ENCODE measurements at places on chromosomes 5 and 9.
A peak's percentile ranks its signal among the peaks of the same experiment; 100 is the strongest.

DNA sequence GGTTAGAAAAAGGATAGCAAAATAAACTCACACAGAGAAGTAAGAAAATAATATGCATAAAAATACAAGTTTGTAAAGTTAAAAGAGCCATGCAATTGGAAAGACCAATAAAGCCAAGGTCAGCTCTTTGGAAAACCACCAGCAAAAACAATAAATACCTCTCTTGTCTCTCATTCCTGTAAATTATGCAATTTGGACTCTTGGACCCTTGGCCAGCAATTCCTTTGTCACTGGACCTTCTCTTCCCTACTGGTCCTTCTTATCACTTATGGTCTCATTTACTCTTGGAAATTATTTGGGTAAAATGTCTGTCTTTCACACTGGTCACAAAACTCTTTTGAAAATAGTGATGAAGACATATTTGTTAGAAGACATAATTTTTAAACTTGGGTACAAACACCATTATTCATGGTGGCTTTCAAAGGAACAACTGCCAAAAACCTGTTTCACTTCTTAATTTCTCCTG lies 379.5 kb downstream of the TMEM232 start:
- no peak for DNase-seq

DNA sequence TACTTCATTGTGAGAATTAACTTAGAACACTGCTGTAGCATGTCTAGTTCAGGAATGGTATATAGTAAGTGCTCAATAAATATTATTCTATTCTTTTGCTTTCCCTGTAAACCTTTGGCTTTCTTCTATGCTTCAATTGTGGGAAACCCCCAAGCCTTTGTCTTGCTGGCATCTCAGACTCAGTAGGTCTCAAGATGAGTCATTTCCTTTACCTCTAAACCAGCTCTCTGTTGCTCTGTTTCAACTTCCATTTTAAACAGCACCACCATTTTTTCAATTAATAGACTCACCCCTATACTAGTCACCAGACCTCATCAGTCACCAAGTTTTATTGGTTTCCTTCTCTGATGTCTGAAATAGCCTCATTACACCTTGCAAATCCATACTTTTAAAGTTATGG lies 43.5 kb downstream of the DMAC1 start:
- no peak for DNase-seq

GRCh38 chr9:4994166-4994890 lies 9.3 kb downstream of the JAK2 start:
- no peak for DNase-seq

DNA sequence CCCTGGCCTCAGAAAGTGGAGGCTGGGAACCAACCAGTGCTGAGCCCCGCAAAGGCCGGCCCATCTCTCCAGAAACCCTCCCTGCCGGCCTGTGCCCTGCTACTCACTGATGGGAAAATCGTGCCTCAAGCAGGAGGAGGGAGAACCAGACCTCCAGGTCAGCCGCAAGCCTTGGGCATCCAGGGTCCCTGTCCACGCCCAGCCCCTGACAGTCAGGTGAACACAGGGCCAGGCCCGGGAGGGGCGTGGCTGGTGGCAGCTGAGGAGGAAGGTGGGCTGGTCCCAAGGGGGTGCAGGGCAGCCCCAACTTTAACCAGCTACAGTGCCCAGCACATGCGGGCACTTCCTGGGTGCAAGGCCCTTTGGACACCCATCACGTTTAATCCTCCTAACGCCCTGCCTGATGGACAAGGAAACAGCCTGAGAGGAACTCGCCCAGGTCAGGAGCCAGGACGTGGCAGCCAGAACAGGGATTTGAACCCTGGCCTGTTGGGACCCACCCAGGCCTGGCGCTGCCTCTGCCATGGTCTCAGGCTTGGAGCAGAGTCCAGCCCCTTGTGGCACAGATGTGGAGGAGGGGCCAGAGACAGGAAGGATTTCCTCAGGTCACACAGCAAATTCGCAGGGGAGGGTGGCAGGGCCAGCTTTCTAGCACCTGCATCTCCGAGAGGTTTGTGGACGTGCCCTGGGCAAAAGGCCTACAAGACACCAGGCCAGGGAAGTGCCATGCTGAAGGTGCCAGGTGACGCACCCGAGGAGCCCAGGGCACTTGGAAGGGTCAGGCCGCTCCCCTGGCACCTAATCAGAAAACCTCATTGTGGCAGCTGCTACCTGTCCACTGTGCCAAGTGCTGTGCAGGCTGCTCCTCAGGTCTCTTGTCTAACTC lies 4.5 kb downstream of the RALGDS start:
- no peak for DNase-seq

DNA sequence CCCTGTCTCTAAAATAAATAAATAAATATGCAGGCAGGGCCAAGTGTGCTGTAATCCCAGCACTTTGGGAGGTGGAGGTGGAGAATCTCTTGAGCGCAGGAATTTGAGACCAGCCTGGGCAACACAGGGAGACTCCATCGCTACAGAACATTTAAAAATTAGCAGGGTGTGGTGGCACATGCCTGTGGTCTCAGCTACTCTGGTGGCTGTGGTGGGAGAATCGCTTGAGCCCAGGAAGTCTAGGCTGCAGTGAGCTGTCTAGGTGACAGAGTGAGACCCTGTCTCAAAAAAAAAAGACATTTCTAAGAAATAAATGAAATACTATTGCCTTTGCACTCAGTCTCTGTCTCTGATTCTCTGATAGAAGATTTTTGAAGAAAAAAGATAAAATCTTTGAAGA lies 1.2 kb upstream of the PCDHGA10 start:
- DNase-seq = no peak

DNA sequence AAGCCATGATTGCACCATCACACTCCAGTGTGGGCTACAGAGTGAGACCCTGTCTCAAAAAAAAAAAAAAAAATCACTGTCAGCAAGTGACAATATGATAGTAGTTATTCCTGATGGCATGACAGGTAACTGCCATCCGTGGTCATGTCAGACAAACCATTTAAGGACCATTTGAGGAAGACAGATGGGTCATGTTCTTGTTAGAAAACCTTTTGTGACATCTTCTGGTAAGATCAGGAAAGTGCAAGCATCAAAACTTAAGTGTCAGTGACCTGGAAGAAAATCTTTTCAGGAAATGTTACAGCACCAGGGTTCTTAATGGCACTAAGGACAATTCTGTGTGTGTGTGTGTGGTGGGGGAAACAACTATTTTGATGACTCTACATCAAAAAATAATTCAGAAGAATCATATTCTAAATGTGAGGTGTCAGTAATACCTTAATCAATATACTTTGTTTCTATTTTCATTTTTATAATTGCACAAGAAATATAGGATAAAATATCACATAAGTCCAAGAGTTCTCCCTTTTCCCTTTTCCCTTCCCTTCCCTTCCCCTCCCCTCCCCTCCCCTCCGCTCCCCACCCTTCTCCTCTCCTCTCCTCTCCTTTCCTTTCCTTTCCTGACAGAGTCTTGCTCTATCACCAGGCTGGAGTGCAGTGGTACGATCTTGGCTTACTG lies 17.8 kb downstream of the SLC38A9 start:
- no peak for DNase-seq

DNA sequence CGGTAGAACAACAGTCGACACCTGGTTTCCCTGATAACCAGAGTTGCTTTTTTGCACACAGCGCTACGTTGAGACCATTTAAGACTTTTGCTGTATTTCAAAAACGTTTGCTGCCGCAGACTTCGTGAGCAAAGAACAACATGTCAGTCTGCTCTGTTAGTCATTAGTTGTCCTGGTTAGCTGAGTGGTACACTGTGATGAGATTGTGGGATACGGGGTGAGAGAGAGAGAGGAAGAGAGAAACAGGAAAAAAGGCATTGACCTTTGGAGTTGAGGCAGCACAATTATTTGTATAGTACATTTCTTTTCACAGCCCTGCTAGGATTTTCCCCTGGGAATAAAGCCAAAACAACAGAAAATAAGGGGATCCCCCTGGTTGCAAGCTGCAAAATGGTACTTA lies 306.1 kb upstream of the WWC1 start:
- DNase-seq = no peak

- DNase-seq = no peak
Measured at GRCh38 chr5:56306433-56307150, 73.5 kb upstream of the ANKRD55 start.

DNA sequence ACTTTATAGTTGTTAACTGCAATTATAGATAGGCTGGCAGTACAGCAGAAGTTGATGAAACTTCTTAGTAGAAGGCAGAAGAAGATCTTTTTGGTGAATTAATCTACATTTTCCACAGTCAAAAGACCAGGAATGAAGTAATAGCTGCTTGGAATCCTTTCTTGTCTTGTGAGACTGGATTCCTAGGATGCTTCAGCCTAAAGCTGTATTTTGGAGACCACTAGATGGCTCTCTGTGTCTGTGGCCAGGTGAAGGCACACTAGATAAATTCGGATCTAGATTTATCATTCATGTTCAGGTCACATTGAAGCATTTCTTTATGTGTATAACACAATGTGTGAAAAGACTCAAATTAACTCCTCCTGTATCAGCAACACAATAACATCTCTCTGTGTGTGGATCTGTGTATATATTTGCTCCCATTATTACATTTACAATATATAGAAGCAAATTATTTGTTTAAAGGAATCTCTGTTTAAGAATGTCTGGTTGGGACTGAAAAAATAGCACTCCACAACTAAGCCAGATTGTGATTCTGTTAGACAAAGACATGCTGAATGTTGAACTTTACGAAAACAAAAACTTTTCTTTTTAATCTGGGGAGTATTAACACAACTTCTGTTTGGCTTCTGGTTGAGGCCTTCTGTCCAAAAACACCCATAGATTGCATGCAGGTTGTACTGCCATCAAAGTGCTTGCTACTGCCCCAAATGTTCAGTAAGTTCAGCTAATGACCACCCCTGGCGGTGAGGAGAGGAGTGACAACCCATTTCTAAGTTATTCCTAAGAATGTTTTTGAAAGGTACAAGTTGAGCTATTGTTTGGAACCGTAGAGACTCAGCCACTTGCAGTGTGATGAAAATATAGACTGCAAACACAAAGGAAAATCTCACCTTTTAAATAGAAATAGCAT lies 10.6 kb downstream of the GRIN3A start:
- DNase-seq = no peak

DNA sequence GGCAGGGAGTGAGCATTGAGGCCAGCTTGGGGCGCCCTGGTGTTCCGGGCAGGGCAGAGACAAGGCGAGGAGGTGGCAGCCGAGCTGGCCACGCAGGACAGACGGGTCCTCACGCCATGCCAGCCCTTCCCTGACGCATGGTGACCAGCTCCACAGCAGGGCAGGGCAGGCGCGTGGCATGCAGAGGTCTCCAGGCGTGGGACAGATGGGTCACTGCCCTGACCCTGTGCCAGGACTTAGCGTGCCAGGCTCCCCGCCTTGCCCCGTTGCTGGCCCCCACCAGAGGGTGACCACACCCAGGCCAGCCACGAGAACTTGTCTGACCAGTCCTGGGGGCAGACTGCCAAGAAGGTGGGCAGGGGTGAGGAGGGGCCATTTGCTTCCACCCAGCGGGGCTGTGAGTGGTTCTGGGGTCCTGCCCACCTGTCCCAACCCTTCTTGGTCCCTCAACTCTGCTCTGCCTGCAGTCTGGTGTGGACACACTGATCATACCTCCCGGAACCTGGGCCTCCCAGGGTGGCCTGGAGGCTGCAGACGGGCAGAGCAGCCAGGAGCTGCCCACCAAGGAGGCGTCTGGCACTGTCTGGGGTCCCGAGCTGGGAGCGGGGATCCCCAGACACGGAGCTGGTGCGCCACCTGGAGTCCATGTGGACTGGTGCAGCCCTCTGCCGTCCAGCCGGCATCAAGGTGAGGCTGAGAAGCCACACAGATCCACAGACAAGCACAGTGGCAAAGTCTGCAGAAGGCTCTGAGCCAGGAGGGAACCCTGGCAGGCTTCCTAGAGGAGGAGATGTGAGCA lies at the start of gene RNF224:
Gene RNF224, plus strand, starts transcription at position 449 of the 799 bp plus-strand sequence. CDS start 834 bp downstream, outside the sequence.
- DNase-seq = peak; percentile 79

All from activated T-cell treated with anti-CD3 and anti-CD28 coated beads for 48 hours (primary cell).